Psoas muscle (tissue), 8 donors: ENCODE measurements at places on chromosomes 2 and 18. TPM values are rescaled to one million over a fixed set of nuclear protein-coding genes. Genes with fewer than 3 reads are reported as not detected.

DHRS9 gene
- not detected for total RNA-seq

FLACC1 gene
- total RNA-seq = 1.9 TPM

SCYGR4 gene
- not detected for total RNA-seq

NDUFS1 gene
- total RNA-seq = 244 TPM

SLC9A4 gene
- 0.08 TPM for total RNA-seq

HJURP gene
- not detected for total RNA-seq

PMAIP1 gene
- 0.43 TPM for total RNA-seq

SPATA3 gene
- not detected for total RNA-seq

COMMD1 gene
- 39.1 TPM for total RNA-seq

SOX11 gene
- total RNA-seq = 0.02 TPM

DNAJC27 gene
- 4.6 TPM for total RNA-seq

- DNase-seq = no peak
Measured at GRCh38 chr2:26913999-26914658, 56.3 kb upstream of the MAPRE3 start.

GRCh38 chr2:66582104-66582986 lies 147.4 kb downstream of the MEIS1 start:
- DNase-seq = peak; percentile 14

DNA sequence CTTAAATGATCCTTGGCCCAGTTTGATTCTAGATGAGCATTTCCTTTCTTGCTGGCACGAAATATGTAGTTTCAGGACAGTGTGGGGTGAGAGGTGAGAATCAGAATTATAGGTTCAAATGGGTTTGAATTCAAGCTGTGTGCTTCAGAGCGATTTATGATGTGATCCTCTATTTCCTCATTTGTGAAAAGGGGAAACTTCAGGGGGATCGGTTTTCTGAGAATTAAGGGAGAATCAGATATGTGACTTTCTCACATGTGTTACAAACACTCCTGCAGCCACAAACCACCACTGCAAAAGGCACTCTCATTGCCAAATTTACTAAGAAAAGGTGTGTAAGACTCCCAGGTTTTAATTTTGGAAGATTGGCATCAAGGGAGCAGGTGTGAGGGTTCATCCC lies 24.4 kb downstream of the HK2 start:
- no peak for DNase-seq

DNA sequence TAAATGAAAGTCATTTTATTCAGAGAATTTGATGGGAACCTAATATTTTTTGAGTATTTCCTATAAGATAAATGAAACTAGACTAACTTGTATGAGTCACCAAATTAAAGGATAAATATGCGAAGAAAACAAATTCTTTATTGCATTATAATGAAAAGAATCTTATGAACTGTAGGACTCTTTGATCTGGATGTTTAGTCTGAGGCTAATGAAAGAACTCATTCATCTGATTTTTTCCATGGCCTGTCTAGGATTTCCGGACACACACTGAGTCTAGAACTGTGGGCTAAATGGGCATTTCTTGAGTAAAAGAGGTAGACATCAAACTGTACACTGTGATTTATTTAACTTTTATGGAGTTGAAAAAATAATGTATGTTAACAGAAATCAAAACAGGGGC lies 43.0 kb downstream of the ZNF519 start:
- no peak for DNase-seq

DNA sequence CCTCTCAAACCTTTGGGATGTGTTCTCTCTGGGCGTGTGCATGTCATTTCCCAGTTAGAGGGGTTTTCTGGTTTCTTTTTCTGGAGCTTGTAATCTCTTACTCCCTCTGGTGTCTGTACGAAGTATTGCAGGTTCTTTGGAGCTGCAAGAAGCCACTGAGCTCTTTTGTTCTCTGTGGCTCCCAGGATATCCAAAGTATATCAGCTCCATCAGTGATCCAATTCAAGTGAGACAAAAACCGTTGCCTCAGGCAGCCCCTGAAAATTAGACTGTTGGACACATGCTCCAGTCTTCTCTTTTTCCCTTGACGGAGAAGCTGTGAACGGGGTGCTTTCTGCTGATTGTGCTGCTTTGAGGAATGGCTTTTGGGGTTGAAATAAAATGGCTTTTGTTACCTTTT lies 59.0 kb upstream of the LDLRAD4 start:
- no peak for DNase-seq

- DNase-seq = peak; percentile 94
Measured at GRCh38 chr2:42809819-42810120, 17.4 kb upstream of the HAAO start.

DNA sequence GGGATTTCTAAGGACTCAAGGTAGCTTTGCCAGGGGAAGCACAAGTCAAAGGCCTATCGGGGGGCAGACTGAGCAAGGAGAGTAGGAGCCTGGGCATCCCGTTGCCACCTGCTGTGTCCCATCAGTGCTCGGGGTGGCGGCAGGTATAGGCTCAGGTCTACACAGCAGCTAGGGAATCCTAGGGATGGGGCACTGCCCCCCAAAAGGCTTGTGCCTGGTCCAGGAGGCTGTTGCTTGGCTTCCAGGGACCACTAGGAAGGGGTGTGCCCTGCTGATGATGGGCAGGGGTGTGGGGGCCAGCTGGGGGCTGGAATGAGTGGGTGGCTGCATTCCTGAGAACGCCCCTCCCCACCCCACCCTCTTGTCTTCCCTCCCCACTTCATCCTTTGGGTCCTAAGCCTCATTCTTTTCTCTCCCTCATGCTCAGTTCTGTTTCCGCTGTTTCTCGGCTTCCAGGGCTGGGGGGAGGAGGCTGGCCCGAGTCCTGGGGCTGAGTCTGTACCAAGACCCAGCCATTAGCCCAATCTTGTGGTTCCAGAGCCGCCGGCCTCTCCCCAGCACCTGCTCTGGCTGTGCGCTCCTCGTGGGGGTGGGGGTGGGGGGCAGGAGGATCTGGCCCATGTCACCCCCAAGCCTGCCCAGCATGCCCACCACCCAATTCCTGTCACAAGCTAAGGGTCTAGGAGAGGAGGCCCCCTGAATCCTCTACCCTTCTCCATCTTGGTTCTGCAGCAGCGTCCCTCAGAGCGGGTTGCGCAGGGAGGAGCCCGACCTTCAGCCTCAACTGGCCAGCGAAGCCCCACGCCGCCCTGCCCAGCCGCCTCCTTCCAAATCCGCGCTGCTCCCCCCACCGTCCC lies 12.8 kb downstream of the SPEG start:
- peak; percentile 59 for DNase-seq

DNA sequence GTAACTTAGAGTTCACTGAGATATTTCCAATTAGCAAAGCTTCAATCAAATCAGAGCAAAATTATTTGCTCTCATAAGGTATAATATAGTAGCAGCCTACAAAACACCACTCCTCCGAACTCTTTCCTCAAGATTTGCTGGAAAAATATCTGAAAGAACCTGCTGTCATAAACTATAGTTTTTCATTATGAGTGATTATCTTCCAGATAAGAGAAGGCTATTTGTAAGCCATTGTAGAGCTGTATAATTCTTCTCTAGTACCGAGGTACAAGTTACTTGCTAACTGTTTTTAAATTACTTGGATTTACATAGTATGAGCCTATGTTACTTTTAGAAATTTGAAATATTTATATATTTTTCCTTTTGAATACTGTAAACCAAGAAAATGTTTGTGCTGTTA lies 2.1 kb downstream of the NDC80 start:
- DNase-seq = no peak

DNA sequence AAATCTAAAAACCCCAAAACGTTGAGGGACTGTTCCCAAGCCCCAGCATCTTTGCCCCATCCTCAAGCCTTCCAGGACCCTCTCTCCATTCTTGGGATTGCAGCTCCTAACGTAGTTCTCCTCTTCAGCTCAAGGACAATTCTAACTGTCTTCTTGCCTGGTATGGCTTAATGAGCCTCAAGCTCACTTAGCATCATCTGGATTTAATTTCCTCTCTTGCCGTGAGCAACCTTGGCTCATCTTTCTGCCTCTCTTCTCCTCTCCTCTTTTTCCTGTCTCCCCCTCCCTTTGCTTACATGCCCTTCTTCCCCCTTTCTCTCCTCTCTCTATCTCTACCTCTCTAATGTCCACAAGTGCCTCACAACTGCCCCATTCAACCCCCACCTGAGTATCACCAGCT lies 44.2 kb downstream of the TACR1 start:
- DNase-seq = no peak

GRCh38 chr2:11889101-11889850 lies 142.8 kb downstream of the LPIN1 start:
- no peak for DNase-seq

- DNase-seq = no peak
Measured at GRCh38 chr2:148971547-148971946, 67.0 kb upstream of the LYPD6B start.

DNA sequence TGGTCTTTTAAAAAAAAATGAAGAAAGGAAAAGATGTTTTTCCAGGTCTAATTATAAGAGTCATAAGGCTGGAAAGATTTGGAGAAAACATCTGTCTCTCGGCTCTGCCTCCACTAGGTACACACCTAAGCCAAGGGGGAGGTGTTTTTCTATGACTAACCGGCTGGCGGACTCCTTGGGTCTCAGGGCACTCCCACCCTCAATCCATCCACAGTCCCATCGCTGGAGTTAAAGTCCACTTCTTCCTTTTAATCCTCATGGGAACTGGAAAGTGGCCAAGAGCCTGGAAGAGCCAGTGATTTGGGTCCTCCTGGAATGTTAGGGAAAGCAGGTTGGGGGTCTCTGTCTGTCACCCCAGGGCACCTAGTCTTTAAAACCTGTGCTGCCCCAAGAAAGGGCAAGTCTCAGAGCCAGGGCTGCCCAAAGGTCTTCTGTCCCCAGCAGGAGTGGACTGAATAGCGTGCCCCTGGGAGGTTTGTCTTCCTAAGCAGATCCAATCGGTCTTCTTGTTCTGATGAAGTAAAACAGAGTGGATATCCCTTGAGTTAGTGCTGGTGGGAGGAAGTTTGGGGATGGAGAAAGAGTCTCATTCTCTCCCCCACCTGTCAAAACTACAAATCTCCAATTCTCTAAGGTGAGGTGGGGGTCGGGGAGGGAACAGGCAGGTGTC lies 66.4 kb downstream of the MCFD2 start:
- DNase-seq = no peak

DNA sequence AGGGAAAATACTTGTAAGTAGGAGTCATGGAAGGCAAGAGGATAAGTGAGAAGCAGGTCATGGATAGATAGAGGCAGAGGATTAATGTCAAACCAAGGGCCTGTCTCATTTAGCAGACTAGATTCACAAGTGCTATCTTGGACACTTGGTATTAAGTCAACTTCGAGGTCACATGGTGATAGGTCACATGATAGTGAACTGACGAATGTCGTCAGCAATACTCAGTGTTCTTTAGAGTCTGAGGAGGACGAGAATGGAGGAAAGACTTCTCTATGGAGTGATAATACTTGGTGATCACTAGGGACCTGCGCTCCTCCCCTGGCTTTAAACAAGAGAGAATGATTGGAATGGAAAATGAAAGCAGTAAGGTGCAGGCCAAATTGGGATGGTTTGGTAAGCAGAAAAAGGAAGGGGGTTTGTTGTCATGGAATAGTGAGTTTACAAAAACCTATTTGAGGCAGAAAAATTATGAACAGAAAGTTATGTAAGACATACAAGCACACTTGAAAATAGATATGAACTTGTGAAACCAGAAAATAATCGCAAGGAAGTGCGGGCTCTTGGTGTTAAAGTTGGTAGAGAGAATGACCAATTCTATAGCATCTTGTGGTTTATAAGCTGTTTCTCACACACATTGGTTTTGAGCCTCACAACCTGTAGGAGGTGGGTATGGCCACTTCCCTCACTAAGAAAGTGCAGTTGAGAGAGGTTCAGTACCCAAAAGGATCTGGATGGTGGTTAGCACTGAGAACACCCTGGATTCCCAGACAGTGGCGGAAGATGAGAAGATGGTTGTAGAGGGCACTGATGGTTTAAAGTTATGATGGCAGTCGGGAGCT lies 141.5 kb downstream of the WDSUB1 start:
- DNase-seq = no peak

DNA sequence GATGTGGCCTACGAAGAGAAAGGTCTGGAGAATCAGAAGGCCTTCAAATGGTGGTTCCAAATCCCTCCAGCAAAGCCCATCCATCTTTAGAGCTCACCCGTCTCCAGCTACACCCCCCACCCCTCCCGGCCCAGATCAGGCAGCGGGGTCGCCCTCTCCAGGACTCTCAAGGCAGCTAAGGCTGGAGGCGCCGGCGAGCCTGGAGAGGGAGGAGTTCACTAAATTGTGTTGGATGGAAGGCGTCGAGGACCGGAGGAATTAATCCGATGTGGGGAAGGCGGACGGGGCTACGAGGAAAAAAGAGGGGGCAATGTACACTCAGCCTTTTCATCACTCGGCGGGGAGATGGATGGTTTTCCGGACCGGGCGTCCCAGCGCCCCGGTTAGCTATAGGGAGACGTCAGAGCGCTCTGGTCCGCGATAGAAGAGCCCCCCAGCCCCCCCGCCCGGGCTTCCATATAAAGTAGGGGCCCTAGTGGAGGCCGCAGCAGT lies at the start of gene GRP:
GRP (plus strand) TSS at position 487 of the 492 bp plus-strand sequence. CDS start 108 bp downstream, outside the sequence.
- DNase-seq = no peak

DNA sequence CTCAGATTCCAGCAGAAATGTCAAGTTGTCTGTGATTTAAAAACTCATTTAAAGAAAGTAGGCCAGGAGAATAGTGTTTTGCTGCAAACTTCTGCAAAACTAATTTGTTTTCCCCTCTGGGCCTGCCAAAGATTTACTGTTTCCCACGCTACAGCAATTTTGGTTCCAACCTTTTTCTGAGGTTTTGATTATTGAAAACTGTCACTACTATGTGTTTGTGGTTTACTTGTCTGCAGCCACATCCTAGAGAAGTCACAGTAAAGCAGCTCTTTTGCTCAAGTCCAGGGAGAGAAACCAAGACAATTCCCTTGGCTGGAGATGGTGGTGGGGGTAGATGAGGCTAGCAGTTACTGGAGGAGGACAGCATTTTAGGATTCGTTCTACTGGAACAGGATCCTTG lies 12.8 kb downstream of the IL1R2 start:
- DNase-seq = no peak

GRCh38 chr2:133940134-133940533 lies 313.7 kb upstream of the MGAT5 start:
- DNase-seq = no peak

DNA sequence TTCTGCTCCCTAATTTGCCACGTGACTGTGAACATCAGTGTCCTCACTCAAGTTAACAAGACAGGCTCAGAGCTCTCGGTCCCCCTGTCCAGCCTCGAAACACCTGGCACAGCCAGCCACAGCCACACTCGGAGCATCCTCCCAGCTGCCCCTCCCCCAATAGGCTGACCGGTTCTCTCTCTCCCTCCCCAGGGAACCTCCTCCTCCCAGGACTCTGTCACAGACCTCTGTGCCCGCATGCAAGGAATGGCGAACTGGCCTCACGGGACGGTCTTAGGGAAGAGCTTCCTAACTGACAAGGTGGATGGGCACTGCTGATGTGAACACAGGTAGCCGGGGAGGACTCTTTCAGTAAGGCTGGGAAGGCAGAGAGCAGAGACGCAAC lies 18.8 kb downstream of the CYP26B1 start:
- no peak for DNase-seq

DNA sequence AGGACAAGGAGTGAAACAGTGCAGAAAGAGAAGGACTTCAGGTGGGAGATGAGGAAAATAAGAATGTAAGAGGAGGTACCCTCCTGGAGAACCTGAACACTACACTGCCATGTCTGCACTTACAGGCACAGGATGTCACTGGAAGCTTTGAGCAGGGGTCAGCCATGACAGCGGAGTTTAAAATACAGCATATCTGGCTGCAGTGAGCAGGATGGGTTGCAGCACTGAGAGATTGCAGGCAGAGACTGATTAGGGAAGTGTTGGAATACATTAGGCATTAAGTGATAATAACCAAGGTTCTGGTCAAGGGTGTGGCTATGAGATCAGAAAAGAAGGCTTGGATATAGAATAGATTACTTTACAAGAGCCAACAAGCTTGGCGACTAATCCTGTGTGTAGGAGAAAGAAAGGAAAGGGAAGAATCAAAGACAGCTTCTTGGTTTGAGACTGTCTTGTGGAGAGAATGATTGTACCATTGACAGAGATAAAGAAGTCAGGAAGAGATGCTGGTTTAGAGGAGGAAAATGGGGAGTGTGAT lies 171.1 kb upstream of the RBMS1 start:
- DNase-seq = no peak
